ENCODE measurements at places on chromosomes 3 and 15.
A peak's percentile ranks its signal among the peaks of the same experiment; 100 is the strongest.

GRCh38 chr15:43420435-43420834, 49.5 kb downstream of the TUBGCP4 start:
- no peak overlapping the region for H3K4me3 ChIP-seq
- H3K4me1 ChIP-seq, result peaks cover 9% of the 10 kb centered on the region
- H3K27ac ChIP-seq, result no peak overlapping the region
- no peaks in the 10 kb centered on the region for H3K27me3 ChIP-seq
- no peak for DNase-seq

- peaks cover 13% of the 10 kb centered on the region for H3K36me3 ChIP-seq
- H3K27me3 ChIP-seq, result no peaks in the 10 kb centered on the region
- DNase-seq, result no peak
- no peak overlapping the region for H3K27ac ChIP-seq
These were observed 80.3 kb downstream of the FAIM start for GRCh38 chr3:138688871-138689299.

GRCh38 chr15:78055919-78056713, 21.4 kb downstream of the TBC1D2B start:
- H3K4me1 ChIP-seq, result peaks cover 93% of the 10 kb centered on the region
- peaks cover 21% of the 10 kb centered on the region for H3K36me3 ChIP-seq
- DNase-seq, result no peak
- no peaks in the 10 kb centered on the region for H3K27me3 ChIP-seq
- peak overlapping the region; percentile 91 for H3K27ac ChIP-seq
- peak overlapping the region; percentile 39 for H3K4me3 ChIP-seq

DNA sequence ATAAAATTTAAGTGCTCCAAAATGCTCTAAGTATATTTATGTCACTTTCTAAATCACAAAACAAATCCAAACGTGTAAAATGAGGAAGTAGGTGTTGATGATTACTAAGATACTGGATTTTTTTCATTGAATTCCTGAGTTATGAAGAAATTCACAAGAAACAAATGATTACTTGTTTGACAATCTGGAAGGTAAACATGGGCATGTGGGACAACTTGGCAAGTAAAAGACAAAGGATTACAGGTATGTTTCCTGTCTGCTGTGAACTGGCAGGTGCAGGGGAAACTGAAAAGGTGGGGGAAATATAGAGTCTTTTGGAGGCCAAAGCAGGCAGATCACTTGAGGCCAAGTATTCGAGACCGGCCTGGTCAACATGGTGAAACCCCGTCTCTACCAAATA, 252.7 kb upstream of the AZI2 start:
- H3K4me3 ChIP-seq, result no peak overlapping the region
- H3K4me1 ChIP-seq, result no peaks in the 10 kb centered on the region
- no peak for DNase-seq
- H3K27ac ChIP-seq, result no peak overlapping the region
- no peaks in the 10 kb centered on the region for H3K36me3 ChIP-seq

- H3K4me3 ChIP-seq, result peak overlapping the region; percentile 64
- no peaks in the 10 kb centered on the region for H3K36me3 ChIP-seq
- DNase-seq, result peak; percentile 10
- H3K27ac ChIP-seq, result peak overlapping the region; percentile 81
- H3K27me3 ChIP-seq, result no peaks in the 10 kb centered on the region
These were observed 169.1 kb downstream of the GAP43 start for GRCh38 chr3:115792206-115792955.

DNA sequence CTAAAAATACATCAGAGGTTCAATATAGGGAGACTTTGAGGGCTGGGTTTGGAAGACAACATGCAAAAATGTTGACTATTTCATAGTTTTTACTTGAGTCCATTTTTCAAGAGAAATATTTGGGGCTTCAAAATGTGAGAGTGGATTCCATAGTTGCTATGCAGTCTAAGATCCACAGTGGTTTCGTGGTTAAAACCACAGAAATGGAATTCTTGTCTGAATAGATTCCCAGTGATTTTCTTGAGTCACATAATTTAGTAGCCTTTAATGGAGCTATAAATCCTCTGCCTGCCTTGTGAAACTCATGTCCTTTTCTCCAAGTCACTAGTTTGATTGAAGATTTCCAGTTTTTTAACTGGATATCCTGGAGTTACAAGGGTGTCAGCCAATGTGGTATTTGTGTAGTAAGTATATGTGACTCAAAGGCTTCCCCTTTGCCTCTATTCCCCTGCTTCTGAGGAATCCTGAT, 94.7 kb upstream of the RBMS3 start:
- H3K4me1 ChIP-seq, result peaks cover 39% of the 10 kb centered on the region
- peaks cover 2% of the 10 kb centered on the region for H3K36me3 ChIP-seq
- no peak for DNase-seq
- no peak overlapping the region for H3K4me3 ChIP-seq
- no peaks in the 10 kb centered on the region for H3K27me3 ChIP-seq
- peak overlapping the region; percentile 64 for H3K27ac ChIP-seq

GRCh38 chr3:129855170-129855831, 38.2 kb downstream of the TMCC1 start:
- DNase-seq, result no peak
- H3K4me1 ChIP-seq, result peaks cover 17% of the 10 kb centered on the region
- no peaks in the 10 kb centered on the region for H3K27me3 ChIP-seq
- no peak overlapping the region for H3K27ac ChIP-seq

GRCh38 chr3:156579427-156579851, 24.5 kb upstream of the SSR3 start:
- H3K27ac ChIP-seq, result no peak overlapping the region
- peaks cover 8% of the 10 kb centered on the region for H3K27me3 ChIP-seq
- no peak for DNase-seq
- H3K4me1 ChIP-seq, result peaks cover 3% of the 10 kb centered on the region
- H3K4me3 ChIP-seq, result no peak overlapping the region

DNA sequence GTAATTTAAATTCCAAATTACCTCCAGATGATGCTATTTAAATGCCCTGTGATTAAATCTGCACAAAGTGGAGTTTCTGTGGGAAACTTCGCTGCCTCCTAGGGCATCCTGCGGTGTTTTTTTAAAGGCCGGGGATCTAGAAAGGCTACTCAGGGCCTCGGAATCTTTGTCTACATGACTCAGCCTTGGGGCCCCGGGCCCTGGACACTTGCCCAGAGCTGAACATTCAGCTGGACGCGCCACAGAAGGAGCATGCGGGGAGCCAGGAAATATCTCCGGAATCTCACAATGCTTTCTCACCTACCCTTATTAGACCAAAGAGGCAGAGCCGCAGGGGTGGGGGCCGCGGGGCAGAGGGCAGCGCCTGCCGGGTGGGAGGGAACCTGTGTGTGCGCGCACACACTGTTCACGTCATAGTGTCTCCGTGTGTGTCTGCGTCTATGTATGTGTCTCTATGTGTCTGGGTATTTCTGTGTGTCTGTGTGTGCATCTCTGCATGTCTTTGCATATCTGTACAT, 145.5 kb upstream of the TPM1 start:
- H3K4me3 ChIP-seq, result no peak overlapping the region
- H3K4me1 ChIP-seq, result no peaks in the 10 kb centered on the region
- H3K36me3 ChIP-seq, result no peaks in the 10 kb centered on the region
- no peak overlapping the region for H3K27ac ChIP-seq

DNA sequence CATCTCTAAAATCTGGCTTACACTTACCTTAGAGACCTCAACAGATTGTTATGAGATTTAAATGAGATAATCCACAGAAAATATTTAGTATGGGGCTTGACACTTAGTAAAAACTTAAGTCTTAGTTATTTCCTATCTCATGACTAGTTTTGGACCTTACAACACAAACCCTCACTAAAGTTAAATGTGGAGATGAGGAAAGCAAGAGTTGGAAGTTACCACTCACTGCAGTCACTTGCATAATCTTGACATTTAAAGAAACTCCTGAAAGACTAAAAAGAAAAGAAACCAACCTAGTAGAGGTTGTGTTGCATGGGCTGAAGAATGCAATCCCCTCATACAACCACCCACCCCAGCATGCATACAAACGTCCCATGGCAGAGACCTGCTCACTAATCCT, 40.1 kb downstream of the ITGB5 start:
- no peak for DNase-seq
- H3K36me3 ChIP-seq, result no peaks in the 10 kb centered on the region
- peaks cover 2% of the 10 kb centered on the region for H3K27me3 ChIP-seq
- no peaks in the 10 kb centered on the region for H3K4me1 ChIP-seq
- no peak overlapping the region for H3K4me3 ChIP-seq

DNA sequence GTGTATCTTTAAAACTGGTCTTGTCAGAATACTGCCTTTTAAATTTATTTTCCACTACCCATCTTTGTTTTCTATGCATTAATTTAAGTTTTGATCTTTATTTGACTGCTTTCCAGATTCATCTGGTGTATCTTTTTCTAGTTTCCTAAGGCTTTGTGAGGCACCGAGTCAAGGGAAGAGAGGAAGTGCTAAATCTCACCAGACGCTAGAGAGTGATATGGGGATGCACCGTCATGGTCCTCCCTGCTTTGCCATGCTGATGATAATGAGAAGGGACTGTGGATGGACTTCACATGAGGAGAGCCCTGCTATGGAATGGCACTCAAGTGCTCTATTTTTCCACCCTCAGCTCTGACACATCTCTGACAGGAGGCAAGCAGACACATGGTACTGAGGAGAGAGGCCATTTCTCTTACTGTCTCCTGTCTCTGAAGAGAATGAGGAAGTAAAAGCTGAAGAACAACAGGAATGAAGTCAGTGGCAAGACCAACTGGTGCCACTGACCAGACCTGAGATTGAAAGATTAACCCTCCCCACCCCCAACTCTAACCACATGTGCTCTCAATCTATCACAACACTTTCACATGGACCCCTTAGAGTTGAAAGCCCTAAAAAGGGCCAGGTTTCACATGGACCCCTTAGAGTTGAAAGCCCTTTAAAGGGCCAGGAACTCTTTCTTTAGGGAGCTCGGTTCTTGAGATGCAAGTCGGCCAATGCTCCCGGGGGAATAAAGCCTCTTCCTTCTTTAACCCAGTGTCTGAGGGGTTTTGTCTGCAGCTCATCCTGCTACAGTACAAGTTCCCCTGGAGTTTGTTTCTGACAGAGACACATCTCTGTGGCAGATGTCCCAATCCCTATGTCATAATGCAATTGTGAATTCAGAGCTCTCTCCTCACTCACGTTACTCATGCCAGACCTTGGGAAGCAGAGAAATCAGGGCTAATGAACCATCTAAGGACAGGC, at the start of gene IQCF2:
Gene IQCF2 (plus strand): TSS at position 913 of the 963 bp plus-strand sequence. CDS start 52 bp downstream, outside the sequence.
- peaks cover 2% of the 10 kb centered on the region for H3K4me1 ChIP-seq
- DNase-seq, result no peak
- no peaks in the 10 kb centered on the region for H3K36me3 ChIP-seq
- peaks cover 15% of the 10 kb centered on the region for H3K27me3 ChIP-seq
- no peak within 1 kb of the TSS for H3K4me3 ChIP-seq
- no peak within 1 kb of the TSS for H3K27ac ChIP-seq

GRCh38 chr3:102673271-102674115, 238.7 kb downstream of the ZPLD1 start:
- no peaks in the 10 kb centered on the region for H3K36me3 ChIP-seq
- H3K27ac ChIP-seq, result no peak overlapping the region
- DNase-seq, result peak; percentile 70

DNA sequence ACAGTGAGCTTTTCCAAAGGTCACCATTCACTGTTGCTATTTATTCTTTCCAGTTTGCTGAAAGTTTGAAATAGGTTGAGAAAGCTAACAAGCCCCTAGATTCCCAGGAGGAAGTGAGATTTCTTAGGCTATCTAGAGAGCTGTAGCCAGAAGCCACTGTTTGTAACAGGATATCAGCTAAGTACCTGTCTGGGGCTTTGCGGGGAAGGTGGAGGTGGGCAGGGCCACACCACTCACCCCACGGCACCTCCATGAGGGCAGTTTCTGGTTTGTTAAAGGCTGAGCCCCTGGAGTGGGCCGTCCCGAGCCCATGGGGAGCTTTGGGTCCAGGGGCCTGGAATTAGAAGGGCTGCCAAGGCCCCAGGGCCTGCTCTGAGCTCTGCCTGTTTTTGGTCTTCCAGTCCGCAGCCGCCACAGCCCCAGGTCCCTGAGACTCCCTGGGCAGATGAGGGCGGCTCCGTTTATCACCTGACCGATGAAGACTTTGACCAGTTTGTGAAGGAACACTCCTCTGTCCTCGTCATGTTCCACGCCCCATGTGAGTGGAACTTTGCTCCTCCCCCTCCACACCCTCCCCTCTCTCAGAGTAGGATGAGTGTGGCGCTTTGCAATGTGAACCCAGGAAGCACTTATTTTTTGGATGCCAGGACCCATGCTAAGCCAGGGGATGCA, 63.4 kb downstream of the PDIA5 start:
- no peak overlapping the region for H3K27ac ChIP-seq
- H3K4me3 ChIP-seq, result no peak overlapping the region
- peaks cover 36% of the 10 kb centered on the region for H3K36me3 ChIP-seq
- no peaks in the 10 kb centered on the region for H3K27me3 ChIP-seq
- no peak for DNase-seq

DNA sequence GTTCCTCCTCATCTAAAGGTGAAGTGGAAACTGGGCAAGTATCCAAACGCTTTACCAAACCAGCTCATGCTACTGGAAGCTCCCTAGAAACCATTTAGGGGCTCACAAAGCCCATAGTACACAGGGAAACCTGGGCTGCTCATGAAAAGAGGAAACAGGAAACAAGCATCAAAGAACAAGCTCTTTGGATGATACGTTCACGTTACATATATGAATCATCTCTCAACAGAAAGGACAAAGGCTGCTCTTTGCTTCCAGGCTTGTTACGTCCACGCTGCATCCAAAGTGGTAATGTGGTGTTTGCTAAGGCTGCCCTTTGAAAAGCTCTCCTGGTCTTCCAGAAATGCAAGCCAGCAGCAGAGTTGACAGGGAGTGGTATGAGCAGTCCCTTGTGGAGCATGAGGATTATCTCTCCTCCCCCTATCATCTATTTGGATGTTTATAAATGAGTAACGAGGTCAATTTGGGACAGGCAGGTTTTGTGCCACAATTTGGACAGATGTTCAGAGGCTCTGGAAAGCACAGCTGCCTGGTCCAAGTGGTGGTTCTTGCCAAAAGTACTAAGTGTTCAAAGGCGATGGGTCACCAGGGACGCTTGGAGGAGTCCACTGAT, 98.0 kb upstream of the RORA start:
- H3K4me1 ChIP-seq, result no peaks in the 10 kb centered on the region
- peaks cover 11% of the 10 kb centered on the region for H3K27me3 ChIP-seq
- H3K4me3 ChIP-seq, result no peak overlapping the region
- DNase-seq, result no peak
- H3K36me3 ChIP-seq, result no peaks in the 10 kb centered on the region

GRCh38 chr3:100761211-100761942, 52.1 kb downstream of the TFG start:
- peaks cover 10% of the 10 kb centered on the region for H3K4me1 ChIP-seq
- H3K27ac ChIP-seq, result no peak overlapping the region
- no peak overlapping the region for H3K4me3 ChIP-seq

DNA sequence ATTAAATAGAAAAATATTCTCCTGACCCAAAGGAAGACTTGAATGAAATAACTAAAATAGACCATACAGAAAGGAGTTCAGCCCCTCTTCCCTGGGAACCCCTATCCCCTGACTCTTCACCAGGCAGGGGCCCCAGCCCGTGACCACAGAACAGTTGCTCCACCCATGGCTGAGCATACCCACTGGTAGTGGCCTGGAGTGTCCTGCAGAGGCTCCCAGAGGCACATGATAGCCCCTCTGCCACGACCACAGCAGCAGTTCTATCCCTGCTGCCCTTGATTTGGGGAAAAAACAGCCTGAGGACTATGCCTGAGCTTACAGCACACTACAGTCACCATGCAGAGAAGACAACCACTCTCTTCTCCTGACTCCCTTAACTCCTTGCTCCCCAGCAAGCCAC, 31.8 kb downstream of the TTC14 start:
- peaks cover 5% of the 10 kb centered on the region for H3K4me1 ChIP-seq
- no peak overlapping the region for H3K4me3 ChIP-seq
- DNase-seq, result no peak
